Endothelial cell (in vitro differentiated cells): ENCODE measurements at places on chromosomes 5 and 9. TPM values are rescaled to one million over a fixed set of nuclear protein-coding genes. Genes with fewer than 3 reads are reported as not detected.

Gene SLC6A19
- total RNA-seq: not detected

DNA sequence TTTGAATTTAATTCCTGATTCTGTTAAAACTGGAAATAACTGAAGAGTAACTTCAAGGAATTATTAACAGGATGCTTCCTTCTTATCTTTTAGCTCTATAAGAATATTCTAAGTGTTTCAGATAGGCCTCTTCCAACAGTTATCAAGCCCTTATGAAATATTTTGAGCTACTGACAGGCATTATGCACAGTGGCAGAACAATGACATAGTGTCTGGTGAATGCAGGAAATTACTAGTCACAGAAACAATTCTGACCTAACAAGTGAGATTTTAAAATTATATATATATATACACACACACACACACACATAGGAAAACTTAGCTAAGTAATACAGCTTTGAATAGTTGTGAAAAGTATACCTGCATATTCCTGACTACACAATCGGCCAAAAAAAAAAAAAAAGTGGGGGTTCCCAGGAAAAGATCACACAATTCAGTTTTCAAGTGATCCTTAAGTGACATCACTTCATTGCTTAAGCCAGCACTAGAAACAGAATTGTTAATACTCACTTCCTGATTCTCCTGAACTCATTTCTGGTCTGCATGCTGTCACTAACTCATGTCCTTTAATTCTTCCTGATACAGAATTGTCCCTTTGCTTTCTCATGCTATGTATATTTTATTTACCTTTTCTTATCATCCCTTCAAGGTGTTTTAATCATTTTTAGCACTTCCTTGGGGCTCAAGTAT, 77.3 kb downstream of the SLC25A46 start:
- no peak overlapping the region for H3K27ac ChIP-seq
- H3K4me3 ChIP-seq: no peak overlapping the region
- no peak for DNase-seq
- no peaks in the 10 kb centered on the region for H3K27me3 ChIP-seq

- no peak overlapping the region for H3K4me3 ChIP-seq
- no peaks in the 10 kb centered on the region for H3K4me1 ChIP-seq
- no peaks in the 10 kb centered on the region for H3K36me3 ChIP-seq
Observed at GRCh38 chr9:118575341-118576070, 793.7 kb downstream of the BRINP1 start.

DNA sequence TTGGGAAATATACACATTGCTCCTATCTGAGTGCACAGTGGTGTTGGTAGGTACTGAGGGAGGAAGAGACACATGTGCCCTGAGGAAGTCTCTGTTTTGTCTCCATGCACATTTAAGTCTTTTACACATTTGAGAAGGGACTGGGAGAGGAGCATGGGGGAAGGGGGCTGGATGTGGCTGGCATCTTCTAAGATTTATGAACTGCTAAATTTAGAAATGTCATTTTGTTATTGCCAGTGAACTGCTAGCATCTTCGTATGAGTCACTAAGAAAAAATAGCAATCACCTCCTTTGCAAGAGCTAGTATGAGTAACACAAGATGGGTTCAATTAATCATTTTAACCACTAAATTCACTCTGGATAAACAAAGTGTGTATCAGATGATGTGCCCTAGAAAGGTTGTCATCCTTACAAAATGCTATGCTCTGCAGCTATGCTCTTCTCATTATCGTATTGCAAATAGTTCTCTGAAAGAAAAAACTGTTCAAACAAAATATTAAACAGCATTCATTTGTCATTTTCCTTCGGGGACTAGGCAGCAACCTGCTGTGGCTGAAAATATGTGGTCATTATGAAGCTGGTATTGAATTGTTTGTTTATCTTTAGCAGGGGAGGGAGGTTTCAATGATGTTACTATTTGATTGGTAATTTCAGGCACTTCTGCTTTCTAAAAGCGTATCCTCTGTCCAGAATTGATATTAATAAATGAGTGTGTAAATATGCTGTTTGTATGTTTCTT, 236.5 kb downstream of the DMRTA1 start:
- H3K4me1 ChIP-seq: peaks cover 9% of the 10 kb centered on the region
- H3K27ac ChIP-seq: no peak overlapping the region

GRCh38 chr9:99294850-99295461, 72.9 kb downstream of the SEC61B start:
- no peak overlapping the region for H3K4me3 ChIP-seq
- H3K4me1 ChIP-seq: peaks cover 28% of the 10 kb centered on the region
- H3K27me3 ChIP-seq: no peaks in the 10 kb centered on the region
- H3K27ac ChIP-seq: no peak overlapping the region
- DNase-seq: no peak

DNA sequence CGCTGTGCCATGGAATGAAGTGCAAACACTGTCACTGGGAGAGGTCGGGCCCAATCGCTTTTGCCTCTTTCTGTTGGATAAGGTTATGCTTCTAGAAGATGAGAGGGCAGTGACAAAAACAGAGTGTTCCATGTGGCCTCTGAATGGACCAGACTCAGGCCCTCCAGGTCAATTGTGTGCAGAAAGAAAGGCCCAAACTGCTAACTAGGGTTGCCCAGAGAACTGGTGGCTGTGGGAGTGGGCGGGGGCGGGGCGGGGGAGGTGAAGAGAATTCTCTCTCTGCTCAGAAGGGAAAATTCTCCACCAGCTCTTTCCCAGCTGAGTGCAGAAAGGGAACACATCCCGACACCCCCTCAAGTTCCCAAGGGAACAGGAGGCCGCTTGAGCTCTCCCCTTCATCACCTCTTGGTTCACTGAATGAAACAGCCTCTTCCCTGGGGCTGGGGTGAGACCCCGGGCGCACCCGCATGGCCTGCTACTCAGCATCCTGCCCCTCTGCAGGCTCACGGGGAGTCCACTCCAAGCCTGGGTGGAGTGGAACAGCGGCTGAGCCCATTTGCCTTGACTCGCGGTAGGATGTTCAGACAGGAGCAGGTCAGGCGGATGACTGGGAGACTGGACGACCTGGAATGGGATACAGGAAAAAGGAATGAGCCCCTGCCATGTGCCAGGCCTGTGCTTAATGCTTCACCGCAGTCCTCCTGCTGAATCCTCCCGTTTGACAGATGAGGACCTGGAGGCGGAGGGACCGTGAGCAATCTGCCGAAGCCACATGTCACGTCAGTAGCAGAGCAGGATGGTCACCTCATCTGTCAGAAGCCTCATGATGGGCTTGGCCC, 93.8 kb upstream of the FANCC start:
- no peak for DNase-seq
- H3K27ac ChIP-seq: no peak overlapping the region
- H3K27me3 ChIP-seq: peaks cover 2% of the 10 kb centered on the region
- H3K4me1 ChIP-seq: peaks cover 13% of the 10 kb centered on the region
- H3K36me3 ChIP-seq: no peaks in the 10 kb centered on the region
